Fibroblast of villous mesenchyme (primary cell): ENCODE measurements at places on chromosomes 16 and 17. TPM values are rescaled to one million over a fixed set of nuclear protein-coding genes. Genes with fewer than 3 reads are reported as not detected.

The CACNG4 gene
- total RNA-seq: not detected in 2 replicates

The KREMEN2 gene
- total RNA-seq: under 0.01 TPM in 1 of 2 replicates, not detected in the other

The PSMB10 gene
- 54.0 and 72.8 TPM in 2 replicates for total RNA-seq

The HS3ST3B1 gene
- total RNA-seq: 7.4 and 10.4 TPM in 2 replicates

The SLC16A11 gene
- not detected in 2 replicates for total RNA-seq

The CMTM1 gene
- total RNA-seq: 2.3 and 3.9 TPM in 2 replicates

DNA sequence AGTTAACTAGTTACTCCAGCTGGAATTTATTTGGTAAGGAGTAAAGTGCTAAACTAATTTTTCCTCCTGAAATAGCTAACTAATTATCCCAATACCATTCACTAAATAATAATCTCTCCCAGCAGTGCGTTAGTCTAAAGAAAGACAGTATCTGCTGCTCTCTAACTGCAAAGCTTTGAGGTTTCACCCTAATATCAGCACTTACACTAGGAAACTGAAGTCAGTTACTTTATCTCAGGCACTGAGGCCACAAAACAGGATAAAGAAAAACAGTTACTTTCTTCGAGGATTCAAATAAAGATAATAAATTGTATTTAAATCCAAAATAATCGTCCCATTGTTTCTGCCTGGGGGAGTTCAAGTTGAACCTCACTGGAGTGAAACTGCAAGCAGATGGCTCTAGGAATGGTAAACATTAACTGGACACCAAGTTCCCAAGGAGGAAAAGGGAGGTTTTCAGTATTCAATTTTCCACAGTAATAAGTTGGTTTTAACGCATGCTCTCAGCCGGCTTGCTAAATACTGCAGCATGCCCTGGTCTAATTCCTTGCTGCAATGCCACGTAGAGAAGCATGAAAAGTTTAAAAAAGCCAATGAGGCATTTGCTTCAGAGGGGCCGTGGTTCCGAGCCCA lies 20.0 kb upstream of the FOXJ1 start:
- DNase-seq: peak; percentile 51

- no peak for DNase-seq
These were observed 282.6 kb downstream of the CBLN1 start for GRCh38 chr16:48999044-48999443.

GRCh38 chr17:18224387-18225120 lies 881 bp upstream of the LLGL1 start:
- peak; percentile 24 for DNase-seq

- DNase-seq: peak; percentile 6
These were observed 458 bp downstream of the GFOD2 start for GRCh38 chr16:67718668-67719047.

- no peak for DNase-seq
These were observed 16.2 kb upstream of the HAS3 start for GRCh38 chr16:69089091-69089910.

- peak; percentile 93 for DNase-seq
These were observed 22.1 kb downstream of the VAC14 start for GRCh38 chr16:70778901-70779309.

GRCh38 chr17:1030684-1031532 lies 34.0 kb downstream of the TIMM22 start:
- DNase-seq: no peak

DNA sequence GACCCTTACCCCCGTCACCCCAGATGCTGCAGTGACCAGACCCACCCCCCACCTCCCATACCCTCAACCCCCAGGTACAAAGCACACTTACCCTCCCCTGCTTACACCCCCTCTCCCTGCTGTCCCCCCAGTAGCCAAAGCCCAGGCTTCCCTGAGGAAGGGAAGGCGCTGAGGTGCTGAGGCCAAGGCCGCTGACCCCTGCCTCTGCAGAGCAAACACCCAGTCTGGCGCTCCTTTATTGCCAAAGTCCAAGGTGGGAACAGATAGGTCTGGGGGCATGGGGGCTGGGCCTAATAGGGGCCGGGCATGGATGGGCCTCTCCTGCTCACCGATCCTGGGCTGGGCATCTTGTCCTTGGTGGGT lies 683 bp downstream of the LCAT start:
- no peak for DNase-seq

GRCh38 chr16:54677308-54677950 lies 253.2 kb upstream of the IRX5 start:
- DNase-seq: no peak

DNA sequence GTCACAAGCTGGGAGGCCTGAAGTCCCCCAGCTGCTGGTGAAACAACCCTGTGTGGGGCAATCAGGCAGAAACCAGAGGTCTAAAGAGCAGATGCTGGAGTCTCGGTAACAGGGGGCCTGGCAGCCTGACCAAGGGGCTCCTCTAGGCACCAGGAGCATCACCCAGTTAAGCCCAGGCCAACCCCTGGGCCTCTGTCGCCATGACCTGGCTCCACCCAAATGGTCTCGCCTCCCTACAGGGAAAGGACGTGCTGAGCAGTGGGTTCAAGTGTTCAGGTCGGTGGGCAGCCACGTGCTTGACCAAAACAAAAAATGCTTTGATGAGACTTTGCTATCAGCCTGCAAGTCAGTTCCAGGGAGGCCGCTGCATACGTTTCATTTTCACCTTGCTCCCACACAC lies 240.3 kb downstream of the ZNF423 start:
- no peak for DNase-seq

DNA sequence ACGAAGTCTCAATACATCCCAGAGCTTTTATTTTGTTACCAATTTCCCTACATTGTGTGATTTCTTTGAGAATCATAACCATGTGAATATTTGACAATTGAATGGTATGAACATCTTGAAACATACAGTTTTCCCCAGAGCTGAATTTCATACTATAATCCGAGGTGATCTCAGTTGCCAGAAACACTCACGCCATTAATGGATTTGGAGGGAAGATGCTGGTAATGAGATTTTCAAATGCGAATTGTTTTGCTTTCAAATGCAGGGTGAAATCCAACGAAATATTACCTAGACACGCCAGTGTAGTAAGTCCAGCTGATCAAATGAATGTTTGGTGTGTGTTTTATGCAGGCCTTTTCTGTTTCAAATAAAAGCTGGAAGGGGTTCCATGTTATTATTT lies 277.8 kb upstream of the CDH5 start:
- DNase-seq: no peak

- no peak for DNase-seq
These were observed 2.4 kb downstream of the PRPSAP2 start for GRCh38 chr17:18860161-18860972.

- DNase-seq: peak; percentile 23
These were observed 184.8 kb upstream of the GSE1 start for GRCh38 chr16:85428168-85428898.

- DNase-seq: no peak
These were observed 224.8 kb upstream of the TNRC6C start for GRCh38 chr17:77733576-77734296.

- no peak for DNase-seq
These were observed 756.0 kb upstream of the RBFOX1 start for GRCh38 chr16:6576606-6577005.

DNA sequence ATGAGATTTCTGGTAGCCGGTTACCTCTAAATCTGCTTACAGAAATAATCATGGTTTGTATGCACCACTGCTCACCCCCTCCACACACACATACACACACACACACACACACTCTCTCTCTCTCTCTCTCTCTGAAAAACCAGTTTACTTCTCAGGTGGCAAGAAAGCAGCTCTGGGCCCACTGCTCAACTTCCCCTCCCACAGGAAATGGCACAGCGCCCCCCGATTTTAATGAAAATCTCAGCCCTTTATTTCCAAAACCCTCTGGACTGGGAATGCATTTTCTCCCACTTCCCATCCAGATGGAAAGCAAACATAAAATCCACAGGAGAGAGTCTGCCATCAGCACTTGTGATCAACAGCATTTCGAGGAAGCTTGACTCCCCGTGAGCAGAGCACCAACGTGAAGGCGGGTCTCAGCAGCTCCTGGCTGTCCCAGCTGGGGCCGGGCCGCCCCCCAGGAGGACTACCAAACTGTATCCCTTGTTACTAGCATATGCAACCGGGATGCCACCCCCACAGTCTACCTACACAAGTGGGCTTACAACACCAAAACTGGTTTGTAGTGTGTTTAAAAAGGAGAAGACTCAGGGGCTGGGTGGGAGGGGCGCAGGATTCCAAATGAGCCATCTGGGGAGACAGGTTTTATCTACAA lies 121.1 kb downstream of the SLC39A11 start:
- no peak for DNase-seq

- DNase-seq: peak; percentile 82
These were observed 52.8 kb downstream of the CDH11 start for GRCh38 chr16:65069065-65069464.

- DNase-seq: no peak
These were observed 3.3 kb upstream of the CES1 start for GRCh38 chr16:55836158-55836611.

DNA sequence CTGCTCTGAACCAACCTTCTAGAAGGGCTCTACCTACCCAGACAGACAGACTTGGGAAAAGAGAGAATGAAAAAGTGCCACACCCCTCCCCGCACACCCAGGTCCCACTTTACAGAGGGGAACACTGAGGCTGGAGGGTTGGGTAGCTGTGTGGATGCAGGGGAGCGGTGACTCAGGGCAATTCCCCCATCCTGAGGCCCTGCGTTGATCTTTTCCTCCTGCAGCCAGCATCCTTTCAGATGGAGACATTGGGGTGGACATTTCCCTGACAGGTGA lies 10.0 kb downstream of the CETP start:
- no peak for DNase-seq

DNA sequence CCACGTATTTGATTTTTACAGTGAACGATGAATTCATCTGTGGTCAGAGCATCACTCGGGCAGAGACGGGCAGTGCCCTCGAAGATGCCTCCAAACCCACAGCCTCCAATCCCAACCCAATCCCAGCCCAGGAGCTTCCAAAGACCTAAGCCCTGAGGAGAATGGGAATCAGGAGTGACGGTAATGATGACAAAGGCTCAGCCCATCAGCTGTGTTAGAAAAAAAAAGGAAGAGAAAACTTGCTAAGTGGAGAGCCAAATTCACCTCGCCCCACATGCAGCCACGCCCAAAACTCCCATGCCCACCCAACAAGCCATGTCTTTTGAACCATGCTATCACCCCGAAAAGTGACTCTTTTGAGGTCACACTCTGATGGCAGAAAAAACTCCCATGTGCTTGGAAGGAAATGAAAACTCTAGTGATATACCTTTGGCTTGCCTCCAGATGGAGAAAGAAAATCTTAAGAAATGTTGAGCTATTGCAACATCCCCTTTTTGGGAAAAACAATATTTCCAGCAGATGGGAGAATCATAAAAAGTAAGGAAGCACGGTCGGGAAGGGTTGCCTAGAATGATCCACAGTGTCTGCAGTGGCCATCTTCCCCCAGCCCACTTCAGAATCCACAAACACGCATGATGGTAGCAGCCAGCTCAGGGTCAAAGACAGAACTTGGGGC lies 37.7 kb downstream of the XYLT1 start:
- peak; percentile 78 for DNase-seq

DNA sequence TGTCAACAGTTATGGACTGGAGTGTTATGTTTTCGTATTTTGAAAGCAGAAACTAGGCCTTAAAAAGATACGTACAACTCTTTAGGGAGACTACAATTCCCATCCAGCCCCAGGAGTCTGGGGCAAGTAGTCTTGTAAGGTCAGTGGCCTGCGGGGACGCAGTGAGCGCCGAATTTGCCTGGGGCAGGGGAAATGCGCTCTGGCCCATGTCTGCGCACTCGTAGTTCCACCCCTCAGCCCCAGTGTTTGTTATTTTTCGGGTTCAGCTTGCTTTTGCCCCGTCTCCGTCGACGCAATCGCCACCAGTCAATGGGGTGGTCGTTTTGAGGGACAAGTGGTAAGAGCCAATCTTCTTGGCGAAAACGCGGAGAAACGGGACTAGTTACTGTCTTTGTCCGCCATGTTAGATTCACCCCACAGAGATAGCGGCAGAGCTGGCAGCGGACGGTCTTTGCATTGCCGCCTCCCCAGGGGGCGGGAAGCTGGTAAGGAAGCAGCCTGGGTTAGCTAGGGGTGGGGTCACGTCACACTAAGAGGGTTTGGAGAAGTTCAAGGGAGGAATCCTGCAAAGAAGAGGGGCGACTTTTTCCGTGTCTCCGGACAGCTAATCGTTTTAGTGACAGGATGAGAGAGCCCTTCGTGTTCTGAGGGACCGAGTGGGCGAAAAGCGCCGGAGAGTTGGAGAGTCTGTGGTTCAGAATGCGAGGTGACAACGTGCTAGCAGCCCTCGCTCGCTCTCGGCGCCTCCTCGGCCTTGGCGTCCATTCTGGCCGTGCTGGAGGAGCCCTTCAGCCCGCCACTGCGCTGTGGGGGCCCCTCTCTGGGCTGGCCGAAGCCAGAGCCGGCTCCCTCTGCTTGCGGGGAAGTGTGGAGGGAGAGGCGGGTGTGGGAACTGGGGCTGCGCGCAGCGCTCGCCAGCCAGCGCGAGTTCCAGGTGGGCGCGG lies 1.1 kb upstream of the BRCA1 start:
- DNase-seq: peak; percentile 37

DNA sequence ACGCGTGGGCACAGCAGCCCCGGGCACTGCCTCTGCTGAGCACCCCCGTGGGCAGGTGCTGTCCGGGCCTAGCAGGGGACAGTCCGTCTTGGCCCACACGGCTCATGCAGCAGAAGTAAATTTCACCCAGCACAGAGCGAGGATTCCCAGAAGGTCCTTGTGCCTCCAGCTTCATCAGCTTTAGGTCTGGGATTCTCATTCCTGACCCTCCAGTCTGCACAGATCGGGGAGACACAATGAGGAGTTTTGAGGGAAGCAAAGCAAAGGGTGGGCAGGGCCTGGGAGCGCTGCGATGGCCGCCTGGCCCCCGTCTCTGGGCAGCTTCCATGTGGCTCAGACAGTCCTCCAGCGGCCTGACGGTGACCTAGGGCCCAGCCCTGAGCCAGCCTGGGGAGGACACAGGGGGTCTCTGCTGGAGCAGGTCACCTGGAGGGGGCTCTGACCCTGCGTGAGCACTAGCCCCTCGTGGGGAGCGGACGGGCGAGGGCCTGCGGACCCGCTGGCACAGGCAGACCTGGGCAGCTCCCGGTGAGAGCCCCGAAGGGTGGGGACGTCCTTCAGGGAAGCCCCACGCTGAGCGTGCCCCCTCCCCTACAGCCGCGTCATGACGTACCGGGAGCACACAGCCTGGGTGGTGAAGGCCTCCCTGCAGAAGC lies 30.7 kb upstream of the CHMP6 start:
- no peak for DNase-seq

GRCh38 chr16:19858340-19859018 lies 26.2 kb downstream of the GPRC5B start:
- DNase-seq: peak; percentile 14
